AG04450 (cell line): ENCODE measurements at places on chromosomes 1 and 21.

- no peak for DNase-seq
Measured at GRCh38 chr1:2945821-2946231, 75.4 kb upstream of the ACTRT2 start.

DNA sequence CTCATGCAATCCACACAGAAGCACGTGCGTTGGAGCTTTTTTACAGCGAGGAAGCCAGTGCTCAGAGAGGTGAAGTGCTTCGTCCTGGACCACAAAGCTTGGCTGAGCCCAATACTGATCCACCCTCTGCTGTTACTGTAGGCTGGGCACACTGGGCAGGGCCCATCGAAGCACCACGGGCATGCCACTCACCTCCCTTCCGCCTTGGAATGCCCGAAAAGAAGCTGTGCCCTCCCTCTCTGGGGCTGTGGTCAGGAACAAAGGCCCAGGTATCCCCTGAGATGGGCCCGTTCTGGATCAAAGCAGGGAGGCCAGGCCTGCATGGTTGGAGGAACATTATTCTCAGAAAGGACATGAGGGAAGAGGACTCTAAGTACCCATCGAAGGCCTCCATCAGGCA, 206.7 kb upstream of the C1orf174 start:
- no peak for DNase-seq

DNA sequence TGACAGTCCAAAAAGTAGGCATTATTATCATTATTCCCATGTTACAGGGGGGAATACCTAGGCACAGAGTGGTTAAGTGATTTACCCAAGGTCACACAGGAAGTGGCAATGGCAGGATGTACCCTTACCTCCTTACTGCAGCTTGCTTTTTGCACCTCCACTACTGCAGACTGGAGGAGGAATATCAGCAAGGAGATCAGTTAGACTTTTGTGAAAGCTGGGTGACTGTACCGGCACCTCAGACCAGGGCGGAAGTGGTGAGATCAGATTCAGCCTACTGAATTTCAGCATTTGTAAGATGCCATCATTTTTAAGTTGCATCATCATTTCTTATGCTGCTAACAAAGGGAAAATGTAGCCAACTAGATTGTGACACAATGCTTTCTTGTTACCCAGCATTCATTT, 4.5 kb downstream of the ADARB1 start:
- DNase-seq, result peak; percentile 18

GRCh38 chr1:216075339-216075738, 347.9 kb downstream of the USH2A start:
- DNase-seq, result no peak

GRCh38 chr21:26438976-26439375, 134.1 kb downstream of the CYYR1 start:
- DNase-seq, result no peak

- no peak for DNase-seq
Measured at GRCh38 chr21:44712203-44713028, 1.0 kb upstream of the TSPEAR start.

DNA sequence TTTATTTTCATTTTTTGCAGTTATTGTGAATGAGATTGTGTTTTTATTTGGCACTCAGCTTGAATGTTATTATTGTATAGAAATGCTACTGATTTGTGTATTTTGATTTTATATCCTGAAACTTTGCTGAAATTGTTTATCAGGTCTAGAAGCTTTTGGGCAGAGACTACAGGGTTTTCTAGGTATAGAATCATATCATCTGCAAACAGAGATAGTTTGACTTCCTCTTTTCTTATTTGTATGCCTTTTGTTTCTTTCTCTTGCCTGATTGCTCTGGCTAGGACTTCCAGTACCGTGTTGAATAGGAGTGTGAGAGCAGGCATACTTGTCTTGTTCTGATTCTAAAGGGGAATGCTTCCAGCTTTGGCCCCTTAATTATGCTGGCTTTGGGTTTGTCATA, 27.3 kb downstream of the ZNF691 start:
- no peak for DNase-seq

DNA sequence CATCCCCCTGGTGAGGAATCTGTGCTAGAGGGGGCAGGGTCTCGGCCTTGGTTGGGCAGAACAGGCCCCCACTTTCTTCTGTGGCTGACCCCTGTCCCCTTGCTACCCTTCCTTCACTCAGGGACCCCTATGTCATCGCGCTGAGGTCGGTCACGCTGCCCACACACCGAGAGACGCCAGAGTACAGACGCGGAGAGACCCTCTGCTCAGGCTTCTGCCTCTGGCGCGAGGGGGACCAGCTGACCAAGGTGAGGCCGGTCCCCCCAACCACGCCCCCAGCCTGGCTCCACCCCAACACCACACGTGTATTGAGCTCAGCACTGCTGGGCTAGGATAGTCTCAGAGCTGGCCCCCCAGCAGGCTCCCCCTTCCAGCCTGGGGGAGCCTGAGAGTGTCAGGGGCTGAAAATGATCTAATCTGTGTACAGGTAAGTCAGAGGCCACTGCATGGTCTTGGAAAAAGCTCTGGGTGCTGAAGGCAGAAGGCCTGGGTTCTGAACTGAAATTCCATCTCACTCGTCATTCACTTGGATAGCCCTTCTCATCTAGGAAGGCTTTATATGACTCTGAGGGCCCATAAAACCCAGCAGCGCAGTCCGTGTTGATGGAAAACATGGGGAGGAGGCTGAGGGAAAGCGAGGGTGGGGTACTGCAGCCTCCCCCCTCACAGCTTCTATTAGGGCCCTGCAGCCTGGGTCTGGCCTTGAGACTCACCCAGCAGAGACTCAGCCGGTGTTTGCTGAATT, 15.3 kb downstream of the FAM151A start:
- DNase-seq, result no peak

- DNase-seq, result no peak
Measured at GRCh38 chr1:43507296-43508295, 23.1 kb upstream of the PTPRF start.

DNA sequence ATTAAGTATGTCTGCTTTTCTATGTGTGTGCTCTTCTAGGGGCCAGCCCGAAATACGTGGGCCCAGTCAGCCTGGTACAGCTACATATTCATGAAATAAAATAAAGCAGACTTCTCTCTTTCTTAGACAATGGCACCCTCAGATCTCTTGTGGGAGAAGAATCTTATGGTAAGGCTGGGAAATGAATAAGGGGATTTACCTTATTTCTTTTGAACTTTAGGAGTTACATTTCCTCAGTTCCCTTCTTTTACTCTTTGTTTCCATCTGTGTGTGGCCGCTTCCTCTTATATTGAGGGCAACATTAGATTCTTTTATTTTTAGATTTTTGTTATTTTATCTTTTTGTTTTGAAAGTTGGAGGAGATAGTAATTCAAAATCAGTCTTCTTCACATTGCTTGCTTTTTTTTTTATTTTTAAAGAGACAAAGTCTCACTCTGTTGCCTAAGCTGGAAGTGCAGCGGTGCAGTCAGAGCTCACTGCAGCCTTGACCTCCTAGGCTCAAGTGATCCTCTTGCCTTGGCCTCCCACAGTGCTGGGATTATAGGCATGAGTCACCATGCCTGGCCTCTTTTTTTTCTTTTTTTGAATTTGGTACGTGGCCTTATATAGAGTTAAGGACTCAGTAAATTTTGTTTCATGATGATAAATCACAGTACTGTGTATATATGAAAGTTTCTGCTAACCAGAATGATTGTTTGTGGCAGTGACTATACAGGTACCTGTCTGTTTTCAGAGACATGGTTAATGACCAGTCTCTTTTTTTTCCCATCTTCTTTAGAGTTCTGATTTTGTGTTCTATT, 9.1 kb downstream of the LAMC1 start:
- DNase-seq, result no peak

GRCh38 chr1:152084853-152085252, 4.0 kb downstream of the TCHHL1 start:
- no peak for DNase-seq

GRCh38 chr1:106049595-106049994, 1006.9 kb upstream of the PRMT6 start:
- DNase-seq, result no peak

GRCh38 chr1:64176659-64177058, 26.8 kb upstream of the UBE2U start:
- DNase-seq, result no peak

- DNase-seq, result no peak
Measured at GRCh38 chr1:215393476-215393875, 173.6 kb upstream of the KCTD3 start.

DNA sequence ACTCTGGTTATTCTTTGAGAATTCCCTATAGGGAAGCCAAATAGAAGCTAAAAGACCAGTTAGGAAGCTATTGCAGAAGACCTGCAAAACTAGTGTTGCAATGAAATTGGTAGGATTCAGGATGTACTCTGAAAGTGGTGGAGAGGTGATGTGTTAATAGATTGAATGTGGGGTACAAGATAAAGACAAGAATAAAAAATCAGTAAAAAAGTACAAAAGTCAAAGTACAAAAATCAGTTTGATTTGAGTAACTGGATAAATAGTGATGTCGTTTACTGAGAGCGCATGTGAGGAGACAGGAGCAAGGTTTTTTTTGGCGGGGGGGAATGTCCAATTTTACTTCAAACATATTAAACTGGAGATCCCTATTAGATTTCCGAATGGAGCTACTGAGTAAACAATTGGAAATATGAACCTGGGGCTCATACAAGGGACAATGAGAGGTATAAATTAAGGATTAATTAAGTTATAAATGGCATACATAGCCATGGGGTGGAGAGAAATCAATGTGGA, 2.5 kb upstream of the DCAF8 start:
- no peak for DNase-seq

DNA sequence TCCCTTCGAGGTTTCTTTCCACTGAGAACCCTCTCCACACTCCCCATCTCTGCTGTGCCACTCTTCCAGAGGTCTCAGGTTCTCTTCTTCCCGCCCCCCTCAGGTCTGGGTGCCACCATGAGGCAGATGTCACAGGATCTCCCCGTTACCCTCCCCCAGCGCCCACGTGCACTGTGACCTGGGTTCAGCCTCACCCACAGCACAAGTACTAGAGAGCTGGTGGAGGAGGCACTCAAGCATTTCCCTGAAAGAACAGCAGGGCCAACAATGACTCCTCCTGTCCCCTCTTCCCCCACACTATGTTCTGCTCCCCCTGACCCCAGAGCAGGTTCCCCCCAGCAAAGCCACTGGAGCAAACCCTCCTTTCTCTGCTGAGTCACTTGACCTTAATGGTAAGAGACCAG, 14.3 kb downstream of the PLEKHA6 start:
- no peak for DNase-seq

GRCh38 chr1:112508278-112509004, at the start of gene WNT2B:
Gene WNT2B (plus strand): TSS chr1:112508965. CDS start chr1:112509263, 298 bp downstream.
- no peak for DNase-seq

GRCh38 chr1:55869065-55869464, 653.9 kb upstream of the USP24 start:
- no peak for DNase-seq

DNA sequence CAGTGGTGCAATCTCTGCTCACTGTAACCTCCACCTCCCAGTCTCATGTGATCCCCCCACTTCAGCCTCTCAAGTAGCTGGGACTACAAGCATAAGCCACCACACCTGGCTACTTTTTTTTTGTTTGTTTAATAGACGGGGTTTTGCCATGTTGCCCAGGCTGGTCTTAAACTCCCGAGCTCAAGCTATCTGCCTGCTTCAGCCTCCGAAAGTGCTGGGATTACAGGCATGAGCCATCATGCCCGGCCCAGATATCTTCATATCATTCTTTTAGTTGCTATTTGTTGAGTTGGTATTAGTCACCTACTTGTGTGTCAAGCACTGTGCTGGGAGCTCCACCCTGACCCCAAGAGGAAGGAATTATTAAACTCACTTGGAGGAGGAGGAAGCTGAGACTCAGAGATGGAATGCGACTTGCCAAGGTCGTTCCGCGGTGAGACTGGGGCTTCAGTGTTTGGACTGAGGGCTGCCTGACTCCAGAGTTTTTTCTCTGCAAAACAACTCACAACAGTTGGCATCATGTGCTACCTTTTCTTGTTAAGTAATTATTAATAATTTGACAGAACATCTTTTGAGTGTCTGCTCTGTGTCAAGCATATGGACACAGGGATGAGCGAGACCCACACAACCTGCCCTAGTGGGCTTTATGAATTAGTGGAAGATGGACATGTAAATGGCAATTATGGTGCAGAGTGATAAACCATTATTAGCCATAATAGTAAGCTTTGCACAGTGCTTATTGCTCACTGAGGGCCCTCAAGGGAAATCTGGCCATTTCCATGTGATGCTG, 132.0 kb downstream of the FOXD2 start:
- DNase-seq, result peak; percentile 68

DNA sequence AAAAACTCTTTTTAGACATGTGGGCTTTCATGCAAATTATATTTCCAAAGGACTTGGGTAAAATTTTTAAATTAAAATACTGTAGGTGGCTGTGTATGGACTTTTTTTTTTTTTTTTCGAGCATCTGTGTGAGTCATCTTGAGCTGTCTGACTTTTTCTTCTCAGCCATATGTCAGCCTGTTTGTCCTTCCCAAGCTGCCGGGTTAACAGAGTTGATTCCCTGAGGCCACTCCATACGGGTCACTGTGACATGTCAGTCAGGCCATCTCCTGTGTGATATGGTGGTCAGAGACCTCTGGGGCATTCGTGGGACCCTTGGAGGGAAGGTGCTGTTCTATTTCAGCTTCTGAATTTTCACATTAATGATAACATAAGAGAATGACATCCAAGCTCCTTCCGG, 148.3 kb downstream of the KCNJ6 start:
- DNase-seq, result no peak

- no peak for DNase-seq
Measured at GRCh38 chr1:89699451-89699986, 66.6 kb downstream of the LRRC8C start.

DNA sequence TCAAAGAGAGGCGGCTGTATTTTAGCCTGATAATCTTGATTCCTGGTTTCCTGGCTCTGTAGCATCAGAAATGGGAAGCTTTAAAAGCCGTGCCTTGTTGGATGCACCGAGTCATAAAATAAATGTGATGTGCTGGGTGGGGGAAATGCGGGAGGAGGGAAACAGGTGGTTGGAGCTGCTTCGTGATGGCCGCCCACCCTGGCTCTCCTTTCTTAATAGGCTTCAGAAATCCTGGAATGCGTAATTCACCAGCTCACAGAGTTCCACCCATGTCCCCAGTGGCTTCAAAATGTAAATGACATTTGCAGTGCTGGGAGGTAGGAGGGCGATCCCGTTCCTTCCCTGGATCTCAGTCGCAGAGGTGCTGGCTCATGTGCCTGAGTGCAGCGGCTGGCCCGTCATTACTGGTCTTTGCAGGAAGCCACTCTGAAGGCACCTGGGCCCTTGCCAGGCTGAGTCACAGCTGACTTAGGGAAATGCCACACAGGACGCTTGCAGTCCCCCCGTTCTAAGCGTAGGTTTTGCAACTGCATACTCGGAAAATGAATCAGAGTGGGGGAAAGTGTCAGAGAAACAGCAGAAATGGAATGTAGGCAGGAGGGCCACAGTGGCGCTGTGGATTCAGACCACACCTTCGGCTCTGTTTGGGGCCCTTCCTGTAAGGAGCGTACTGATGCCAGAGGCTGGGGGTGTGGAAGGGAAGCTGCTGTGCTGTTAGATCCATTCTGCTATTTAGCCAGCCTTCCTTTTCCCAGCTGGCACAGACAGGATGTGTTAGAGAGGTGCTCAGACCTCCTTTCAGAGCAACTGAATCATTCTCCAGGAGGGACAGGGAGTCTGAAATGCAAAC, 37.6 kb downstream of the GALNT2 start:
- peak; percentile 95 for DNase-seq

- DNase-seq, result no peak
Measured at GRCh38 chr1:87042111-87042811, 127.8 kb downstream of the HS2ST1 start.
